ENCODE measurements at places on chromosomes 11 and 22.

DNA sequence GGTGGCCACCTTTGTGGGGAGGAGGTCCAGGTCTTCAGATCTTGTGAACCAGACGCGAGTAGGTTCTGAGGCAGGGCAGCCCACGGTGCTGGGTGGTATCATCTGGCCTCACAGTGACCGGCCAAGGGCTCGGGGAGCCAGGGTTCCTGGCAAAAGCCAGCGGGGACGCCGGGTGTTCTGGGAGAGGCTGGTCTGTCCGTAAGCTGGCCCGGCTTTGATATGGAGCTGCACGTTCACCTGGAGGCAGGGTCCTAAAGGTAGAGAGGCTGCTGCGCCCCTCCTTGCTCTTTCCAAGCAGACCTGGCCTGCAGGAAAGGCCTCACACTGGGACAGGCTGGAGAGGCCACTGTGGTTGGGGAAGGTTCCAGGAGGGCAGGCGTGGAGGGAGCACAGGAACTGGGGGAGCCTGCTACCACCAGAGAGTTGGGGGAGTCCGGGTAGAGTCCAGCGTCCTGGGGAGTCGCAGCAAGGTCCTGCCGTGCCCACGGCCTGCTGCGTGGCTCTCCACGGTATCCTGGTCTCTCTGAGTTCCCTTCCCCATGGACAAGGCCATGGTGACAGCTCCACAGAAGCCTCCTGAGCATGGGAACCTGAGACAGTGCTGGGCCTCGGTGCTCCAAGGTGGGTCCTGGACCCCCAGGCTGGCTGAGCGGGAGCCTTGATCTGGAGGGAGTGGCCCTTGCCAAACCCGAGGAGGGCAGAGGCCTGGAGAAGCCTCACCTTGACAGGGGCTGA, 452.4 kb upstream of the B3GAT1 start:
- DNase-seq, result no peak

DNA sequence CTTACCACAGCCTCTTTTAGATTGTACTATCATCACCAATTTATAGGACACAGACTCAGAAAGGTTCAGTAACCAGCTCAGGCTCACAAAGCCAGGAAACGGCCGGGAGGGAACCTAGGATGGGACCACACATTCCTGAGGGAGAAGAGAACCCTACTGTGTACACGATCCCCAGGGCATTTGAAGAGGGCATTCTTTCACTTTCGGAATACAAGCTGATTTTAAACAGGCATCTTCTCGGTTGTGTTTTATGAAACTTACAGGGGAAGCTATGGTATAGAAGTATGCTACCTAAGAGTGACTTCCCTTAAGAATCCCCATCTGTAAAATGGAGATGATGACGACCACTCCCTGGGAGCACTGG, 19.0 kb downstream of the SMCO4 start:
- DNase-seq, result no peak

DNA sequence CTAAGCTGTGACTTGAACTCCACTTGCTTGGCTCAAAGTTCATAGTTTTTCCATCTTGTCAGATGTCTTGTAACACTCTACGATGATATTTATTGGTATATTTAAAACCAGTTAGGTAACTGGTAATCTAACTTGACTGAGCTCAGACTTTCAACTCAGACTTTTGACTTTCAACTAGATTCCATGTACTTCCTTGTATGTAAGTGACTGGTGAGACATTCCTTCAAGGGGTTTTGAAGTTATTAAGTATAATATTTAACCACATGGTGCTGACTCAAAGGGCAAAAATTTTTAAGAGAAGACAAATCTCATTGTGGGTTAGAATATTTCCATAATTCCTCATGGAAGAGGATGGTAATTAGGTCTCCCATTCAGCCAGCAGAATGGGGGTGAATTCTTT, 631.3 kb upstream of the ANO5 start:
- no peak for DNase-seq

DNA sequence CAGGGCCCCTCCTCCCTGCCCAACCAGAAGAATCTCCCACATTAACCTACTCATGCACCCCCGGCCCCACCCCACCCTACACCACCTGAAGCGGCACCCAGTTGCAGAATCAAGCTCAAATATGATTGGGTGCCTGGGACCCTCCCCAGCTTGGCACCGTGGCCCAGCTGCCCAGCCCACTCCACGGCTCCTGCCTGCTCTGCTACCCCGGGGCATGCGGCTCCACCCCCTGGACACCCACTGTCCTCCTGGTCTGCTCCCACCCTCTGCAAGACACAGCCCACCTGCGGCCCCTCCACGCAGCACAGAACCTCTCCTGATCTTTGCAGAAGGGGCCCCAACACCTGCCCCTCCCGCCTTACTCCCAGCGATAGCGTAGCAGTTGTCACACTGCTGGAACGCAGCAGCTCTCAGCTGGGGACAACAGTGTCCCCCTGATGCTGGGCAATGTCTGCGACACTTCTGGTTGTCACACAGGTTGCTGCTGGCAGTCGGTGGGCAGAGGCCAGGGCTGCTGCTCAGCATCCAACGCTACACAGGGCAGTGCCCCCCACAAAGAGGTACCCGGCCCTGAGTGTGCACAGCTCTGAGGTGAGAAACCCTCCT, 32.0 kb upstream of the TESMIN start:
- no peak for DNase-seq

- no peak for DNase-seq
Measured at GRCh38 chr11:74932169-74932568, 16.7 kb downstream of the XRRA1 start.

DNA sequence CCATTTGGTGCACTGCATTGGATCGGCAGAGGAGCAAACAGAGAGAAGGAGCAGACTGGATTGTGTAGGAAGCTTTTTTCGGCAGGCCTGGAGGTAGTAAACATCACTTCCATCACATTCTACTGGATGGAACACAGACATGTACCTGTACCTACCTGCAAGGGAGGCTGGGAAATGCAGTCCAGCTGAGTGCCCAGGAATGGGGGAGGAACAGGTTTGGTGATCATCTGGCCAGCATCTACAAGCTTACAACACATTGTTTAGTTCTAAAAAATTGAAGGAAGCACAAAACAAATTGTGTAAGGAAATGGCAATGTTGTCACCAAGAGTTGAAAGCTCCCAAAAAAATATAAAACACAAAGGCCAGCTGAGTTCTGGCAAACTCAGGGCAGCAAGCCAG, 19.1 kb downstream of the SMIM38 start:
- DNase-seq, result no peak

DNA sequence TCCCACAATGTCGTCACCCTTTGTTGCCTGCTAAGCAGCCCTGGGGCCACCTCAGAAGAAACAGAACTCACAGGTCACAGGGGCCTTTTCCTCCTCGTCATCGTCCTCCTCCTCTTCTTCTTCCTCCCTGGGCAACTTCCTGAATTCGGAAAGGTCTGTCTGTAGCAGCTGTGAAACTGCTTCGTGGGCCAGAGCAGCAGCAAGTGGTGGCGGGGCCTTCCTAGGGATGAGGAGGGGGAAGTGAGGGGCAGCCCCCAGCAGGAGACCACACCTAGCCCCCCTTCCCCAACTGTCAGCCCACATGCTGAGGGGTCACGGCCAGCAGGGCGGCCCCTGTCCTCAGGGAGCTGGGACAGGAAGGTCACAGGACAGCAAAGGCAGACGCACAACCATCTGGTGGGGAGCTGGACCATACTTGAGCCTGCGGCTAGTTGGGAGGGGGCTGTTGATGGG, 13.2 kb downstream of the PPM1F start:
- no peak for DNase-seq

DNA sequence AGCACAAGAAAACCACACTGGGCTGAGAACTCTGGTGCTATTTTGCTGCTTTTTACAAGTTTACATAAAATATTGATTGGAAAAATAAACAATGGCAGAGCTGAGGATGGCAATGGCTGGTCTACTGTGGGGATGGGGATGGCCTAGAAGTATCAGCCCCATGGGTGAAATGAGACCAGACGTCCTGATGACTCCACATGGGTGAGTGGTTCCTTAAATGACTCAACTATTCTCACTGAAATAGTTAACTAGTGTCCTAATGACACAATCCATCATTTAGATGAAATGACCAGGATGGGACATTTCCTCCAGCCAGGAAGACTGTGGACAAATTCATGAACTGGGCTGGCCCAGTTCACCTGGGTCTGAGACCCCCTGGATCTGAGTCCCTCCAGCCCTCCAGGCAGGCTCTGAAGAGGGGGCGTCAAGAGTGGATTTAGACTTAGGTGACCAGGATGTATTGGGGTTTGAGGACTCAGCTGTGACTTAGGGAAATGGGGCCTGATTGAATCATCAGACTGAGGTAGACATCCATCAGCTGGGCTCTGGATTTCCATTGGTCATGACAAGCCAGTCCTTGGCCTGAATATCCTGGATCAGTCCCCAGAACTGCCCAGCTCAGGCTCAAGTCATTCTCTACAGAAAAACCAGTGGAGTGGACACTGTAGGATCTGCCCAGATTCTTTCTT, 98.2 kb upstream of the IGLL5 start:
- no peak for DNase-seq

DNA sequence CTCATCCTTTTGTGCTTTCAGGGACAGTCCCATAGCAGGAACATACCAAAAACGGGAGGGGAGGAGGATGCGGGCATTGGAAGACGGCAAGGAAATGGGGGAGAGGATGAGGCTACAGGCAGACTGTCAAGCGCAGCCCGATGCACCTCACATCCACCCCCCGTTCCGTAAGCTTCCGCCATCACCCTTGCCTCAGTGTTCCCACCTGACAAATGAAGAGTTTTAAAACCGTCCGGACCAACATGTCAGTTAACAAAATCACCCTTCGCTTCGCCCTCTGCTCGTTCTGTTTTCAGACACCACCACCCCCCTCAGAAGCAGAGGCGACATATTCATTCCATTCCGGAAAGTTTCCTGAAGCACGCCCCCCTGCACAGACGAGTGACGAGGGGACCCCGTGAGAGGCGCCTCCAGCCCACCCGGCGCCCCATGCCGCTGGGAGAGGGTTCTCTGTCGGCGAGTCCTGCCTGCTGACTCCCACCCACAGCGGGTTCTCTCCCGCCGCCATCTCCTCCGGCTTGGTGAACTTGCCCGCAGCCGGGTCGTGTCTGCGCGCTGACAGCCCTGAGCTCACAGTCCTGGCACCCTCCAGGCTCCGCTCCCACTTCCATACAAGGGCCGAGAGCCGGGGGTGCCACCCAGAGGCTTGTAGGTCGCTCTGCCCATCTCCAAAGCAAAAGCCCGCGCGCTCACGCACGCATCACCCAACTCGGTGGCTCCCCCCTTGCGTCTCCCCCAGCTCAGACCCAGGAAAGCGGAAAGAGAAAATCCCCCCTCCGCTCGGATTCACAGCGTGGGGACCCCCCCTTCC, 1.5 kb downstream of the IGSF9B start:
- DNase-seq, result no peak

DNA sequence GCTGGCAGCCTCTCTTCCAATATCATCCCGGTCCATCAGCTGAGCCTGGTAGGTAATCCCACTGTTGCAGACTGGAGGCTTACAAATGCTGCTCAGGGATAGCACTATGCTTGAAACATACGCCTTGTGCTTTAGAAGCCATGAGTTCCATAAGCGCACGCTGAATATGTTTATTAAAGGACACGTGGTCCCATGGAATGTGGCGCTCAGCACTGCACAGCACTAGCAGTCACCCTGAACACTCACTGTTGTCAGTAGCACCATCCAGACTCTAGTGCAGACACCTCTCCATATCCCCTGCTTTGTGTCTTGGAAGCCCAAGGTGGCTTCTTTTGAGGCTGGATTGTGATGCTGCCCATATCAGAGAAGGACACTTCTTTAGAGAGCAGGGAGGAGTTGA, 120.9 kb downstream of the MAML2 start:
- DNase-seq, result no peak

- DNase-seq, result no peak
Measured at GRCh38 chr11:119426142-119426541, 3.2 kb upstream of the THY1 start.

- DNase-seq, result no peak
Measured at GRCh38 chr11:46117842-46118241, 3.4 kb downstream of the PHF21A start.

DNA sequence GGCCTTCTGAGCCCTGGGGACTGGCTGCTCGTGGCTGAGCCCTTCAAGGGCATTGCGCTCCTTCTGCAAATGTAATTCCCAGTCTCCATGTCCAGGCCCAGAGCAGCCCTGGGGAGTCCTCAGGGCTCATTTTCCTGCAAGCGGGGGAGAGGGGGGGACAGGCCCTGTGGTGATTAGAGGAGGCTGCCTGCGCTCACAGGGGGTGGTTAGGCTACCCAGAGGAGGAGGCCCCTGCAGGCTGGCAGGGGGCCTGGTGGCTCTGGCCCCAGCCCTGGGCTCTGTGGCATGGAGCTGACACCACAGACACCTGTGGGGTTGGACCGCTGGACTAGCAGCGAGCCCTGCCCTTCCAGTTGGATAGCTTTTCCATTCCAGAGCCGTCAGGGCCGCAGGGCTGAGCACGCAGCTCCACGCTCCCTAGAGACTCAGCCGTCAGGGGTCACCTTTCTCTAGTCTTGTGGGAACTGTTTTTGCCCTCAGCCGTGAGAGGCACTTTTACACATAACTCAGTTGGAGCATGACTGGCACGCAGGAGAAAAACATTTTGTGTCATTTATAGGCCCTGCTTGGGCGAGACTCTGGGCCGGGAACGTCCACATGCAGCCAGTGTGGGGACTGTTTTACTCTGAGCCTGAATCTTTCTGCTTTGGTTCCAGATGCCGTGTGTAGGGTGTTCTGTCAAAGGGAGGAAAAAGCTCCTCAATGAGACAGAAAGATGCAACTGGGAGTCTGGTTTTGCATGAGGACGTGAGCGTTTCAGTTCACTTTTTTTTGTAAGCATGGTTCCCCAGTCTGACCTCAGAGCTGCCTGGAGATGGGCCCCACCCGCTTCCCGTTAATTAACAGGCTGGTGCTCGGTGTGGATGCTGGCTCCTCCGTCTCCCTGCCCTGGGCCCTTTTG, 58.1 kb downstream of the LRP5 start:
- no peak for DNase-seq

DNA sequence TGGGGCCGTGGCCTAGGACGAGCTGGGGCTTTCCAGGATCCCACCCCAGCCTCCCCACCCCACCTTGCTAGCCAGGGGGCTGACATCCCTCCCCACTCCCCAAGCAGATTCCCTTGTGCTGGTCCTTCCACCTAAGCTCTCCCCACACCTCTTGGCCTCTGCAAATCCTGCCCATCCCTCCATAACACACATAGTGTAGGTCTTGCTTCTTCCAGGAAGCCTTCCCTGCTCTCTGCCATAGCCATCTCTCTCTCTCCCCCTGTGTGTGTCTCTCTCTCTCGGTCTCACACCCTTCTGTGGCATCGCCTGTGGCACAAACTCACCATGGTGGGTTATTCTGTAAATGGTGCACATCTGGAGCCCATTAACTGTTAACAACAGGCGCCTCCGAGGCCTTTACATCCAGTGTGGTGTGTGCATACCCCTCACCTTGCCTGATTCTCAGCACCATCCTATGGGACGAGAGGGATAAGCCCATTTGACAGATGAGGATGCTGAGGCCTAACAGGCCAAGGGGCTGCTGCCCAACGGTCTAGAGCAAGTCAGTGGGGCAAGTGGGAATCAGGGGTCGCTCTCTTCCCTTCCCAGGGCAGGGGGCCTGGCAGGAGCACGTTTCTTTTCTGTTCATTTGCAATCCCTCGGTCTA, 22.2 kb upstream of the PICK1 start:
- no peak for DNase-seq

- DNase-seq, result no peak
Measured at GRCh38 chr11:126146454-126147192, 64.8 kb downstream of the RPUSD4 start.

GRCh38 chr11:35848616-35849015, 95.2 kb upstream of the LDLRAD3 start:
- no peak for DNase-seq
